Stimulated activated CD8-positive, alpha-beta memory T cell treated with anti-CD3 and anti-CD28 coated beads, Interleukin-7, amount 100 ng/mL, for 1 hour (primary cell): ENCODE measurements at places on chromosomes 3 and 15.
A peak's percentile ranks its signal among the peaks of the same experiment; 100 is the strongest.

GRCh38 chr3:72338942-72339669 lies 509.1 kb downstream of the SHQ1 start:
- DNase-seq, result no peak

DNA sequence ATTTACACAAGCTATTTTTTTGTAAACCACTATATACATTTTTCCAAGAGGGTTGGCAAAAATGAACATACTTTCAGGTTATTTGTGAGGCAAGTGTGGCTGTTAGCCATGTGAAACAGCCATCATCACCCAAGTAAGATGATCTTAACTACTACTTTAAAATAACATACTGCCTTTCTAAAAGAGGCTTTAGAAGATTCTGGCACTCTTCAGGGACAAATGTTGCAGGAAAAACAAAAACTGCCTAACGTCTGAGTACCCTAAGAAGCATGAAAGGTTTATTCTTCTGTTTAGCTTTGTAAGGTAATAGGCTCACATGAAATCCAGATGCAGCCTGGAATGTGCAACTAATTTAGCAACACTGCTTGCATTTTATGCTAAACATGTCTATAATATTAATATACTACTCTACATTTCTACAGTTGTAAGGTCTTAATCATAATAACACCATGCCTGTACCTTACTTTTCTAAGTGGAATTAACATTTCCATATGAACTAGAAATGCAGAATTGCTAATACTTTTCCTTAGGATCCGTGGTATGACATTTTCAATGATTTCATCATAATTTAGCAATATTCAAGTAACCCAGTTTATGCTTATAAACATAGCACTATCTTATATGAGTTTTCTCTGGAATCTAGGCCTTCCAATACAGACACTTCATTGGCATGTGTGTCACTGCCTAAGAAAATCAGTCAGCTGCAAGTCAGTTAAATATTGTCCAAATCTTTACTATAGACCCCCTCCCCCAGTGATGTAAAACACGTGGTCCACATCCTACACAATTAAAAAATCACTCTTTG lies 4.5 kb upstream of the LSAMP start:
- no peak for DNase-seq

GRCh38 chr3:152243301-152243711 lies 25.4 kb upstream of the MBNL1 start:
- no peak for DNase-seq

DNA sequence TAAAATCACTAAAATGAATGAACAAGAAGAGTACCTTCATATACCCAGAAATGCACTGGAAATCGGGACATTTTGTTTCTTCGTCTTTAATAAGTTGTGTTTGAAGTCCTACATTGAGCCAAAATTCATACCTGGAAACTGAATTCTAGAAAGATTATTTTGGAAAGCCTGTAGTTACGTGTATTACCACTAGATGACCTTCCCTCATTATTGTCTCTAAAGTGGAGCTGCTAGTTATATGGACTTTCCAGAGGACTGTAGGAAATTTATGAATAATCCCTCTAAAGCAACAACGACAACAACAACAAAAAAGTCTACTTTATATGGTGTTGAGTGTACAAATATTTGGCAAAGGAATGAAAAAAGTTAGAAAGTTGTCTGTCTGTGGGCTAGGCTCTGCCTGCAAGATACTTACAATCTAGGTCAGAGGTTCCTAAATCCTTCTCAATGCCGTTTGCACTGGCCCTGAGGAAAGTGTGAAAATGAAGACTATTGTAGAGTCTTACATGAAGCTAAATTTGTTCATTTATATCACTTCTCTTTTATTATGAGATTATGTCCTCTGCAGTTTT lies 234.8 kb upstream of the NR2E3 start:
- DNase-seq, result no peak

DNA sequence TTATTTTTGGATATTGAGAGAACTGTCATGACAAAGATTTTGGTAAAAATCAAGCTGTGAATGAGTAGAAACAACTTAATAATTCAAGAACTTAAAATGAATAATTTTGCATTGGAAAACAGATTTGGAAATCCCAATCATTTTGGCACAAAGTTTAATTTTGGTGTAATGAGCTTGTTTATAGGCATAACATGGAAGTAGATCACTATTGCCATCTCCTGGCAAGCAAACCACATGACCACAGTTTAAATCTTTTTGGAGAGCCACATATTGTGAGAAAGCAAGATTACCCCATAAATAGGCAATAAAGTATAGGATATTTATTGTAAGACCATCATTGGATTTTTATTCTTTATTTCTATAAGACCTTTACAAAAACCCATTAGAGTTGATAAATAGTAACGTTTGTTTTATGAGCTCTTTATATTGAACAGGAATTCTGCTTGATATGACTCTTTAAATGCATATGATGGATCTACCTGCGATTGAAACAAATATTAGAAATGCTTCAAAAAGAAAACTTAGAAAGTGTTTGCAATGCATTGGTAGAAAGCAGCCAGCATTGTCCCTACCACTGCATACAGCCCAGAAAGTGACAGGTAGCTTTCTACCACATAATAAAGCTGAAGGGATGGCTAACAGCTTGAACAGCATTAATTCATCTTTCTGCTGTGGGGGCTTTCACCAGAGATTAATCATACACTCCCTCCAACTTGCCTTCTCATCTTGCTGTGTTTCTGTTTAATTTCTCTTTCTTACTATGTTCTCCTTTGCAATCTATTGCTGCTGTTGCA lies 766.8 kb downstream of the TBL1XR1 start:
- no peak for DNase-seq

DNA sequence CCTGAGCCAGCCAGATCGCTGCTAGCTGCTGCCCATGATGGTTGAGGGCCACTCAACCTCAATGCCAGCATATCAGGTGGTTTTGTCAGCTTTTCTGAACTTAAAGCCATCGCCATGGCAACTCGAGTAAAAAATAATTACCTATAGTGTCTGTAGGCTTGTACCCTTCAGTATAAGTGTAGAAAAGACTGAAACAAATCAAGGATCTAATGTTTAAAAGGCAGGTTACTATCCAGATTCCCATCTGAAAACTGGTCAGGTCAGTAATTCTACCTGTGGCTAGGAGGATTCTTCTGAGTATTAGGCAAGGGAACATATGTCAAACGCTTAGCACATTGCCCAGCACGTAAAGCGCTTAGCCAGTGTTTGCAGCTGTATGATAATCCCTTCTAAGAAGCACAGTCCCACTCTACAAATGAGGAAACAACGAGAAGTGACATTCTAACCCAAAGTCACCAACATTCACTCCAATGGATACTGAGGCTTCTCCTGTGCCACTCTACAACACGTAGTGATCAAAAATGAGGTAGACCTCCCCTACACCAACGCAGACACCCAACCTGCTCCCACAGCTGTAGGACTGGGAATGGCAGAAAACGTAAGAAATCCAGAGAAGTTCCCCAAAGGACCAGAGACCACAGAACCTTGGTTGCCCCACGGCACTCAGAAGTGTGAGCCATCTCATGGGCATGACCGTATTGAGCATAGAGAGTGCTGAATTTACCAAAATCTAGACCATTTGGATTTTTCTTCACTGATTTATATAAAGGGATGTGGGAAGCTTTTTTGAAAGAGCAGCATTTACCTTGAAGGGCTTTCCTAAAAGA lies 55.3 kb downstream of the SLTM start:
- DNase-seq, result no peak

GRCh38 chr3:52786330-52787215 lies 8.0 kb upstream of the ITIH3 start:
- DNase-seq, result no peak

GRCh38 chr15:92801774-92802464 lies 98.2 kb upstream of the CHD2 start:
- no peak for DNase-seq

DNA sequence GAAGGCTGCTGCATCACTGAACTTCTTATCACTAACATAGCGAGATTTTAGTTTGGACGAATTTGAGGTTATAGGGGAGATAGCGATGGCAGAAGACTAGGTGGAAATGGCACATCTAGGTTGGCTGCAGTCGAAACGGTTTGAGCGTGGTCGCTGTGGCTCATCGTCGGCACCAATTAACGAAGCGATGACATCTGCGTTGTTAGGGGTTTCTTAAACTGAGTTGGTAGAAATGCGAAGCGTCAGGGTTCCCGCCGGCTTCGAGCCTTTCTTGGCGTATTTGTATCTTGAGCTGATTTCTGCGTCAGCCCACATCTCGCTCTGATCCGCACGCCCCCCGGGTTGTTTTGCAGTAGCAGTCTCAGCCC lies 319 bp downstream of the LNP1 start:
- peak; percentile 26 for DNase-seq

GRCh38 chr15:69275933-69276560 lies 22.7 kb upstream of the PAQR5 start:
- no peak for DNase-seq

GRCh38 chr15:89472785-89473256 lies 23.6 kb downstream of the RHCG start:
- no peak for DNase-seq

DNA sequence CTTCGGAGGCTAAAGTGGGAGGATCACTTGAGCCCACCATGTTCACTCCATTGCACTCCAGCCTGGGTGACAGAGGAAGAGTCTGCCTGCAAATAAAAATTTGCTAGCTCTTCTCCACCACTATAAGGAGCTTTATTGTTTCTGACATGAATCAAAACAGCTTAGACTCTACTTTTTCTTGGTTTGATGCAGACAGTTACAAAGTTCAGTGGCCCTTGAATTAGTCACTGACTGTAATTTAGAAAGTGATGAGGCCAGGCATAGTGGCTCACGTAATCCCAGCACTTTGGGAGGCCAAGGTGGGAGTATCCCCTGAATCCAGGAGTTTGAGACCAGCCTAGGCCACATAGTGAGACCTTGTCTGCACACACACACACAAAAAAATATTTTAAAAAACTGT lies 172.4 kb upstream of the CGNL1 start:
- DNase-seq, result no peak

DNA sequence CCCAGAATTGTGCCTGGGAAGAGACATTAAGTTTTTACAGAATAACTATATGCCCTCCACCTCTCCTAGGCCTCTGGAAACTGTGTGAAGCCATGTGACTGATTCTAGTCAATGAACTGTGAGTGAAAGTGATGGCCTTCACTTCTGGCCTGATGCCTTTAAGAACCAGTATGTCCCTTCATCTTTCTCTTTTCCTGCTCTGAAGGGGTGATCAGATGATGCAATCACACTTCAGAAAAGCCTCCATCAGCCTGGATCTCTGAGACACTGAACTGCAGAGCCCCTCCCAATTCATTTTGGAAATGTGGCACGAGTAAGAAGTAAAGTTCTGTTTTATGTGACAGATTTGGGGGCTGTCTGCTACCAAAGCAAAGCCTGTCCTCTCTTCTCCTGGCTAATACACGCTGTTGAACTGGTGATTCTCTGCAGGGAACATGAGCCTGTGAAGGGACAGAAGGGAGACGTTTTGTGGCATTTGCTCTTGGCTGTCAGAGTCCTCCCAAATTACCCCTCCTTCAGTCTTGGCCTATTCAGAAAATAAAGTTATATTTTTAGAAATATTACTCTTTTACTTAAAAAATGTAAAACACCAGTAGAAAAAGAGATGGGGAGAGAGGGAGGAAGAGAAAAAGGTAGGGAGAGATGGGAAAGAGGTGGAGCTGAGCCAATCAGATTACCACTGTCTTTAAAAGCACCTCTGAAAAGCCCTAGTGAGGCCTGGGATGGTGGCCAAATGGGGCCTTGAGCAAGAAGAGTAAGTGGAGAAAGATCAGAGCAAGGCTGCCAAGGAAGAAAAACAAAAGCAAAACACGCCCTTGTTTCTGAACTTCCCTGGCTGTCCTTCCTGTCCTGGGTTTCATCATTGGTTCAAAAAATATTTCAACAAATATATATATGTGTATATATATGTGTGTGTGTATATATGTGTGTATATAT lies 40.9 kb upstream of the RYK start:
- no peak for DNase-seq

DNA sequence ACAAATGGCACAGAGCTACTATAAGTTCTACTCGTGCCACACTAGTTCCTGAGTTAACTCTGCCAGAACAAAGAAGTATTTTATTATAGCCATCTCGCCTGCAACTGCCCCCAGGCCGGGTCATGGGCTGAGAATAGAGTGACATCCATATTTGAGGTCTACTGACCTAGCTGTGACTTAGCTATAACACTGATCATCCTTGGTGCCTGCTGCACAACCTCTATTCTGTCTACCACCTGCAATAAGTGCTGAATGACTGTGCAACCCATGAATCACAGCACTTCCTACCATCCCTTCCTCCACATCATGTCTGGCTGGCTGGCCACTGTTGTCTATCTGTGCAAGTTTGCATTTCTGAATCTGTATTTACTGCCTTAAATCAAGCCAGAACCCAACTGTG lies 506.5 kb upstream of the TBL1XR1 start:
- no peak for DNase-seq

DNA sequence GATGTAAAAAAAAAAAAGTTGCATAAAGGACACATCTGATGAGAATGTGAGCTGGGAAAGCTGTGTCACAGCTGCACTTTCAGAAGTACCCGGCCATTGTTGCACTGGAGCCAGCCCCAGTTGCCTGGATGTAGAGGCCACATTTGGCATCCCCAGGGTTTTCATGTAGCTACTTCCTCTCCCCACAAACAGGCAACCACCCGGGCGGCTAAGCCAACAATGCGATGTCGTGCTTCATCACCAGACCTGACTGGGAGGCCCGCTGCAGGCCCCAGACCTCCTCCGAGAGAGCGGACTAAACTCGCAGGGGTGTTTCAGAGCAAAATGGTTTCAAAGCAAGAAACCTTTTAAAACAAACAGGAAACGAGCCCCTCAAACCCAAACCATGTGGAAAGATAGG lies 142.3 kb downstream of the TMCO5A start:
- DNase-seq, result no peak

DNA sequence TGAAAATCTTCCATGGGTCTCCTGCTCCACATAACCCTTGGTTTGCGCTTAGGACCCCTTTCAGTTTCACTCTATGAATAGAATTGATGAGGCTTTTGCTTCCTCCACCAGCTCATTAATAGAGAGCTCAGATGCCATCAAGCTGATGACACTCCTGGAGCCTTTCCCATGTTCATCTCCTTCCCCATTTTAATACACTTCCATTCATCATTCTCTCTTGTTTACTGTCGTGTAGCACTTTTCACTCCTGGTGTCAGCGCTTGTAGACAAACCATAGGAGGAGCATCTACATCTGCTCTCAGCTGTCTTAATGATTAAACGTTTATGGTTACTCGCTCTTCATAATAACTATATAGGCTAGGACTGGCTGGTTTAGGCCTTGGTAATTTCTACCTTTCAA lies 363.5 kb downstream of the EPHB1 start:
- no peak for DNase-seq

DNA sequence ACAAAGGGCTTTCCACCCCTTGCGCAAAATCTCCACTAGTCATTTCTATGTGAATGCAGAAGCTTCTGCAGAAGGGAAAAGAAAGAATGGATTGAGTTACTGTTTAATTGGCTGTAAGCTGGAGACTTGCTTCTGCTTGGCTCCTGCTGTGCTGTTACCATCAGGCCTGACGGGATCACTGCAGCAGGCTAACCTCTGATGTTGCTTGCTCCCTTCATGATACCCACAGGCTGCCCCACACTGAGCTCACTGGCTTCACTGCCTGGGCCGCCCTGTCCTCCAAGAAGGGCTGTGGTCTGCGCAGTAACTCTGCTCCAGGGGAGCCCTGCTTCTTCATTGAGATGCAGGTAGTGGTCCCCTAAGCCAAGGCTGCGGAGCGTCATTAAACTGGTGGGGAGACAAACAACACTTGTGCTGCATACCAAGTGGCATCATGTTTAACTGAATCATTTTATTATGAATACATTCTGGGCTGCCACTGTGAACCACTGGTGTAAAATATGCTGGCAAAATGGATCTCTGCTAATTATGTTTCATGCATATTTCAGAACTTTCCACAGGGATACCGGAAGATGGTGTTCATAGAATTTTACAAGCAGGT lies 78.6 kb downstream of the WDR49 start:
- DNase-seq, result no peak
